Stimulated activated CD4-positive, alpha-beta T cell treated with anti-CD3 and anti-CD28 coated beads, Interleukin-15, amount 100 ng/mL, for 1 hour (primary cell): ENCODE measurements at places on chromosomes 12 and 14.

- DNase-seq = no peak
Measured at GRCh38 chr12:22856178-22856577, 231.2 kb downstream of the ETNK1 start.

DNA sequence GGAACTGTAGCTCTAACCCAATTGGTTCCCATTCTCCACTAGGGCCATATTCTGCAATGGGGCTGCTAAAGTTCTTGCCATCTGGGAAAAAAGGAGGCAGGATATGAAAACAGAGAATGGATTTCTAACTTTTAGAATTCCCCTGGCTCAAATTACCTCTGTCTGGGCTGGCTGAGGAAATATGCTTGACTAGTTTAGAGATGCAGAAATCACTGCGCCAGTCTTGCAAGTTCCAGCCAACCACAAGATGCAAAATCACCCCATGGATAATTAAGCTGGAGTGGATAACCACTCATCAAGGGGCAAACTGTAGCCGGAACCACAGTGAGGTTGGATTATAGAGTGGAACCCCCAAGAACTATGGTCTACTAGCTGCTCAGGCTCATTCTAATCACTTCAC is 126.3 kb downstream of the RALGAPA1 start:
- no peak for DNase-seq

- no peak for DNase-seq
Measured at GRCh38 chr12:25332143-25332542, 81.4 kb upstream of the KRAS start.

GRCh38 chr12:23640754-23641153 is 308.7 kb downstream of the SOX5 start:
- DNase-seq = no peak

DNA sequence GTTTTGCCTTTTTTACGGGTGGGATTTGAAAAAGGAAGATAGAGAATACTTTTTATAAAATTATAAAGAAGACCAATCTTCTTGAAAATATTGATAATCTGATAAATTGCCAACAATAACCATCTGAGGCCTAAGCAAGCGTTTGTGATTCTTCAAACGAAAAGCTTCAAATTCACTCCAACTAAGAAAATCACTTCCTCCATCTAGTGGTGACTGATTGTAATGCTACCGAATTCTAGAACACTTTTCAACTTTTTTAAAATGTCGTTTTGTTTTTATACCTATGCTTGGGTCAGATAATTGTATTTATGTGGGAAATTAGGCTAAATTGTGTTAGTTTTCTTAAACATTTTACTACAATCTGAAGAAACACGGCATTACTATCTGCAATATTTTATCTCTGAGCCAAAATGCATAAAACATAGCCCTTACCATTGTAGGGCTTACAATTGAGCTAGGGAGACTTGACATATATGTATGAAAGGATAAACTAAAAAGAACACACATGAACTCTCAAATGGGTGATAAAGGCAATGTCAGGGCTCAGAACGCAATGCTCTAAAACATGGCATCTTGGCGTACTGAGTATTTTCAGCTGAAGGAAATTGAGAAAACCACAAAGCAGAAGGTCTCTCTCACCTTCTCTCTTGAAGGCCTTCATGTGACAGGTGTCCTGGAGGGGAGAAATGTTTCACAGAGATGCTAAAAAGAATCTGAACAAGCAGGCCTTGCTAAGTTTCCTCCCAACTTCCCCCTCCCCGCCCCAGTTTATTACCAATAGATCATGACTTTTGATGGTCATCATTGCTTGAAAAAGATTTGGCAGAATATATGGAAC is 36.8 kb upstream of the G2E3 start:
- no peak for DNase-seq
